ENCODE measurements at places on chromosomes 1 and 21.
A peak's percentile ranks its signal among the peaks of the same experiment; 100 is the strongest.

DNA sequence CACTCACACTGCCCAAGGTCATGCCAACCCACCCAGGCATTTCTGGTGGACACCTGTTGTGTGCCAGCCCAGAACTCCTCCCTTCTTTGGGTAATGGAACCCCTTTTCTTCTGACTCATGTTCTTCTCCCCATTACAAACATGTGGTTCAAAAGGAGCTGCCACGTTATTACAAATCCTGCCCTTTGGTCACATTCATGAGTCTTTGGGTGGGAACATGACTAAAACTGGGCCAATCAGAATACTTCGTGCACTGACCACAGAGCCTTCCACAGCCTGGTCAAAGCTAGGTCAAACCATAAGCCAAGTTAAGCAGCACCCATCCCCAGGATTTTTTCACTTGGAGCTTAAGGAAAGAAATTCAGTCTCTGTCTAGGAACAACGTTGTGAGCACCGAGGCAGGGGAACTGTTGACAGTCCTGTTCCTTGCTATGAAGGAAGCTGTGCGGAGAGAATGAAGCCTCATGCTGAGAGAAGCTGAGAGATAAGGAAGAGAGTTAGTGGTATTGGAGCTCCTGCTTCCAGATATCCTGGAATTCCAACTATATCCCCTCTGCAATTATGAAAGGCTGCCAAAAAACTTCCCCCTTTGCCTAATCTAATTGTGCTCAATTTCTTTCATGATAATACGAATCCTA lies 46.8 kb upstream of the DIPK1A start:
- no peak for DNase-seq

- DNase-seq = no peak
Observed at GRCh38 chr21:35559829-35560225, 500.5 kb downstream of the SETD4 start.

DNA sequence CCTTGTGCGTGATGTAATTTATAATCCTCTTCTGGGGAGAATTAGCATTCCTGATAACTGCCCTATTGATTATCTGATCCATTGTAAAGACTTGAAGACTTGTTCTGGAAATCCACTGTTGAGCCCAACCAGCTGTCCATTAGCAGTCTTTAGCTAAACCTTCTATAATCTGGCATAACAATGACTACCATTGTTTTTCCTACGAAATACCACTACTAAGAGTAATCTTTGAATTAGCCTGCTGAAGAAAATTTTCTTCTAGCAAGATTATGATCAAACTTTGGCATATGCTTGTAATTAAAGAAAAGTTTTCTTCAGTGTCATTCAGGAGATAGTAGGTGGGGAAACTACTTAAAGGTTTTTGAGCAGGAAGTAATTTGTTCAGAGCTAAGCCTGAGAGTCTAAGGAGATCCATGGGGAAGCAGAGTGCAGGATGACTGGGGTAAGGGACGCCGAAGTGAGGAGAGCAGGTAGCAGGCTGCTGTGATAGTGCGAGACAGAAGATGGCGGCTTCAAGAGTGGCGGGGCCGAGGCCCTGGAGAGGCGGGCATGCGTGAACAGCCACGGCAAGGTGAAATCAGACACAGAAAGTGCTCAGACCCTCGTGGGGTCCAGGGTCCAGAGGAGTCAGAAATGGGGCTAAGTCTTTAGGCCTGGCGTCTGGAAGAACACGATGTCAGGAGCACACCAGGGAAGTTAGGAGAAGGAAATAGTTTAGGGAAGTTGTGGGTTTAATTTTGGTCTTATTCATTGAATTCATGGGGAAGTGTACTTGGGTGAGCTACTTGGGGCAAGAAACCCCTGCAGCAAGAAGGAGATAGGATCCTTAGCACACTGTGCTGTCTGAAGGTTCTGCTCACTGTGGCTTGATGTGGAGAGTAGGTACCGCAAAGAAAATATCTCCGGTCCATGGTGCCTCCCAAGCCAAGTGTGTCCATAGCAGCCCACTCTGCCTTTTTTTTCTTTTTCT lies 112.6 kb upstream of the ADAR start:
- no peak for DNase-seq

GRCh38 chr1:195153107-195153506 lies 1455.1 kb downstream of the KCNT2 start:
- DNase-seq = no peak

DNA sequence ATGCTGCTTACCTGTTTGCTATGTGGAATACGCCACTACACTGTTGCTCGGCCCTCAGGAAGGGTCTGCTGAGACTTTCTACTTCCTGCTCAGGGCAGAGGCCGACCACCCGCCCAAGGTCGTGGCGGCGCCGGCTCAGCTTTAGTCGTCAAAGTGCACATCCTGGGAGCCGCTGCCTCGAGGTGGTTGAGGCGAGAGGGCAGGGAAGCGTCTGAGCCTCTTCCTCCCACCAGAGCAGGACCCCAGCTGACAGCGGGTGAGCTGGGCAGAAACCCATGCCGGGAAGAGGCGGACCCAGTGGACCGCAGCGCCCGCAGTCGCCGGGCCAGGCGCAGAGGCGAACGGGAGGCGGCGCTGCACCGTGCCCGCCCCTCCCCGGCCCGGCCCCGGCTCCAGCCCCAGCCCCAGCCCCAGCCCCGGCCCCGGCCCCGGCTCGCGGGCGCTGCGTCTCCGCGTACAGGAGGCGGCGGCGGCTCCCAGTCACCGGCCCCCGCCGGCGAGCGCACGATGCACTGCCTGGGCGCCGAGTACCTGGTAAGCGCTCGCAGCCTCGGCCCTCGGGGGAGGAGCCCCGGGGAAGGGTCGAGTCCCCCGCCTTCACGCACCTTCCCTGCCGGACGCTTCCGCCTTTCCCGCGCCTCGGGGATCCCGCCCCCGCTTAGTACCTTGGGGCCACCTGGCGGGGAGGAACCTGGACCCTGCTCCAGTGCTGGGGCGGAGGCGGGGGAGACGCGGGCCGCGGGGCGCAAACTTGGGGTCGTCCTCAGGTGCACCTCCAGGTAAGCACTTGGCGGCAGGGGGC lies at the start of gene SLC44A3:
Gene SLC44A3, plus strand, starts transcription at position 413 of the 802 bp plus-strand sequence. Its CDS starts 95 bp downstream, at position 508.
- DNase-seq = peak; percentile 51
